ENCODE measurements at places on chromosomes 16 and 17.
A peak's percentile ranks its signal among the peaks of the same experiment; 100 is the strongest.

DNA sequence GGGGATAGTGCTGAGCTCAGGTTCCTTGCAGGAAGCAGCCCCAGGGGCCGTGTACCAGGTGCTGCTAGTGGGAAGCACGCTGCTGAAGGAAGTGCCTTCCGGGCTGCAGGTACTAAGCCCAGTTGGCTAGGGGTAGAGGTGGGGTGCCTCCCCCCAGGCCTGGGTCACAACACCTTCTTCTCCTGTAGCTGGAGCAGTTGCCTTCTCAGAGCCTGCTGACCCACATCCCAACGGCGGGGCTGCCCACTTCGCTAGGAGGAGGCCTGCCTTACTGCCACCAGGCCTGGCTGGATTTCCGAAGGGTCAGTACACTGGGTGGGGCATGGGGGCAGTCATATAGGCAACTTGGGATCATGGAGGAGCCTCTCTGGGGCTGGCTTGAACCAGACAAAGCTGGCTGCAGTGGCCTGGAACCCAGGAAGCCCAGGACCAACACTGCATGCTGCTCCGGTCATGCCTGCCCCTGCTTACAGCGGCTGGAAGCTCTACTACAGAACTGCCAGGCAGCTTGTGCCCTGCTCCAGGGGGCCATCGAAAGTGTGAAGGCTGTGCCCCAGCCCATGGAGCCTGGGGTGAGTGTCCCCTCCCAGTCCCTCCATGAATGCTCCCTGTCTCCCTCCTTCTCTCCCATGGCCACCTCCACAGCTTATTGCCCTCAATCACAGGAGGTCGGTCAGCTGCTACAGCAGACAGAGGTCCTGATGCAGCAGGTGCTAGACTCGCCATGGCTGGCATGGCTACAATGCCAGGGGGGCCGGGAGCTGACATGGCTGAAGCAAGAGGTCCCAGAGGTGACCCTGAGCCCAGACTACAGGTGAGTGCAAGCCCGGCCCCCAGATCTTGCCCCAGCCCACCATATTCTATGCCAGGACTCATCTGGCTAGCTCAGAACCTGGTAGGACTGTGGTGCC is 2.5 kb downstream of the PLEKHG4 start:
- no peak for DNase-seq

GRCh38 chr16:81558444-81559175 is 114.0 kb downstream of the CMIP start:
- DNase-seq, result peak; percentile 75

GRCh38 chr17:47895347-47895855 is 635 bp upstream of the SP2 start:
- DNase-seq, result peak; percentile 49

- no peak for DNase-seq
These were observed 60.6 kb upstream of the MARCHF10 start for GRCh38 chr17:62868723-62869122.

GRCh38 chr16:5907544-5907943 is 809.9 kb upstream of the EEF2KMT start:
- DNase-seq, result no peak

- DNase-seq, result no peak
These were observed 97.5 kb downstream of the OR1D5 start for GRCh38 chr17:2965621-2966595.

GRCh38 chr17:41009301-41009760 is 403 bp upstream of the KRTAP3-1 start:
- peak; percentile 45 for DNase-seq

DNA sequence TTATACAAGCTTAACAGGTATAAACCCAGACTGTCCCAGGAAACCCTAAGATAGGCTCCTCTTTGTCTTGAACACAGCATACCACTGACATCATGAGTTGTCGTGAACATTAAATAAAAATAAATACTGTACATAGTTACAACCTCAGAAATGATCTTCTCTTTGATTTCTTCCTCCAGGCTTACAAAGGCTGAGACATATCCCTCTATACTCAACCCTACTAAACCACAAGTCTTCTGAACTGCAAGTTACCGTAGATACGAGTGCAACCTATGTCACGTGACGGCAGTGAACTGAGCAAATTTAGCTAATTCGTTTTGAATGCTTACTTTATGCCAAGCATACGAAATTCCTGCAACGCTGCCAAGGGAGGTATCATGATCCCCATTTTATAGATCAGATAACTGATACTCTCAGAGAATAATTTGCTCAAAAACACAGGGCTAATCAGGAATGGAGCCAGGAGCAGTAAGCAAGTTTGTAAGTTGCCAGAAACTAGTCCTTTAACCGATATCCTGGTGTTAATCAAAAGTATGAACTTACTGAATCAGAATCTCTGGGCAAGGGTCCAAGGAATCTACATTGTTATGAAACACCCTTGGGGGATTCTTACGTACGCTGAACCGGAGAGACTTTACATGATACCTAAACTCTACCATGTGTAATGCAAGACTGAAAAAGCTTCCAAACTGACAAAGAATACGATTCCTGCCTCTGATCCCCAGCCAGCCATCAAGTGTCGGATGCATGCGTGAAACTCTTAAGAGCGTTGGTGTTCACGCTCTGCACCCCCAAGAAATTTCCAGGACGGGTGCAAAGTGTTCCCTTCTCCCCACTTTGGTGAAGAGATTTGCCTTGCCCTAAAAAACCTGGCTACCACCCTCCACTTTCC is 106.2 kb downstream of the XYLT1 start:
- DNase-seq, result no peak

GRCh38 chr17:36599546-36600250 is 1.7 kb upstream of the MRM1 start:
- no peak for DNase-seq

- DNase-seq, result no peak
These were observed 94.0 kb upstream of the WSB1 start for GRCh38 chr17:27199948-27200347.

GRCh38 chr16:67719778-67720144 is 645 bp upstream of the GFOD2 start:
- DNase-seq, result peak; percentile 26

GRCh38 chr16:86126891-86127290 is 227.9 kb downstream of the IRF8 start:
- no peak for DNase-seq

Data from NCI-H146 (cell line).